Stimulated activated CD8-positive, alpha-beta memory T cell treated with anti-CD3 and anti-CD28 coated beads, Interleukin-7, amount 100 ng/mL, for 24 hours (primary cell): ENCODE measurements at places on chromosomes 16 and 17.

GRCh38 chr16:24009098-24009497 lies 173.3 kb downstream of the PRKCB start:
- DNase-seq: no peak

DNA sequence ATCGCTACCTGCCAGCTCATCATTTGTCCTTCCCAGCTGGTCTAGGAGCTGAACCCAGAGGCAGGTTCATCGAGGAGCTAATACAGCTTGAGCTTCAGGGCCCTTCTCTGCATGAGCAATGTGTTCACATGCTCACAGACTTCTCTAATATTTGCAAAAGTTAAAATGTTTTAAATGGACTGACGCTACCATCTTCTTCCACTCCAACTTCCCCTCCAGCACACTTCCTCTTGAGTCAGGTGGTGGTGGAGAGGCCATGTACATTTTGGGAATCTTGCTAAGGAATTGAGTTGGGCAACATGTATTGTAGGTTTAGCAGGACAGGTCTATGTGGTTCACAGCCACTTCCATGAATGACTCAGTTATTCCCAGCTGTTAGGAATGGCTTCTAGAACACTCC lies 21.6 kb upstream of the RHOT1 start:
- no peak for DNase-seq

GRCh38 chr16:86298758-86299134 lies 211.6 kb upstream of the FOXF1 start:
- DNase-seq: no peak

DNA sequence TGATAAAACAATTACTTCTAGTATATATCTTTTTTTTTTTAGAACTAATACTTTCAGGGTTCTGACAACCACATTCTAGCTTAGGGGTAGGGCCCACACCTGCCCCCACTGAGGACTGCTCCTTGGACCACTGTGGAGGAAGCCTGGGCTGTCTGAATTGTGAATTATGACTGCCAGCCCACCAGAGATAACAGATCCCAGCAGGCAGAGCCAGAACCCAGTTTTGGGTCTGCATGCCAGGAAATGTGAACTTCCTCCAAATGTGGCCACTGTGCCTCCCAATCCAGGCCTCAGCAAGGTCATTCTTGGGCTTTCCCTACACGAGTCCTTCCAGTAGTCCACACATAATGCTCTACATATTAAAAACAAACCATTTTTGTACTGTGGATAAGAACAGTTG lies 15.9 kb downstream of the VEZF1 start:
- no peak for DNase-seq

DNA sequence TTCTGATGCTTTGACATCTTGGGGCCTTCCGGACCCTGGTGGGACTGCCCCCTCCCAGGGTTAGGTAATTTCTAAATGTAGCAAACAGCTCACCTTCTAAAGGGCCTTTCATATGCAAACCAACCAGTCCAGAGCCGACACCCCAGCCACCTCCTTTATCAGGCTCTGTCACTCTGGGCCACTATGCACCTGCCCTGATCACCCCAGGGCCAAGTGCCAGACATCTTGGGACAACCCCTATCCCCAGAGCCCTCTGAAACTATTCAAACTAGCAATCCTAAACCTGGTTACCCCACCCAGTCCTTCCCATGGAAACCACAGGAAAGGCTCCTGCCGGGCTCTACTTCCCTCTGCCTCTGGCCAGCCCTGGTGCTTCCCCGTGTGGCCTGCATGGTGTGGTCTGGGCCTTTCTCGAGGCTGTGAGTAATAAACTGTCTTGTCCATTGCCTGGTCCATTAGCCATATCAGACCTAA lies 91.2 kb upstream of the TNRC6C start:
- no peak for DNase-seq

DNA sequence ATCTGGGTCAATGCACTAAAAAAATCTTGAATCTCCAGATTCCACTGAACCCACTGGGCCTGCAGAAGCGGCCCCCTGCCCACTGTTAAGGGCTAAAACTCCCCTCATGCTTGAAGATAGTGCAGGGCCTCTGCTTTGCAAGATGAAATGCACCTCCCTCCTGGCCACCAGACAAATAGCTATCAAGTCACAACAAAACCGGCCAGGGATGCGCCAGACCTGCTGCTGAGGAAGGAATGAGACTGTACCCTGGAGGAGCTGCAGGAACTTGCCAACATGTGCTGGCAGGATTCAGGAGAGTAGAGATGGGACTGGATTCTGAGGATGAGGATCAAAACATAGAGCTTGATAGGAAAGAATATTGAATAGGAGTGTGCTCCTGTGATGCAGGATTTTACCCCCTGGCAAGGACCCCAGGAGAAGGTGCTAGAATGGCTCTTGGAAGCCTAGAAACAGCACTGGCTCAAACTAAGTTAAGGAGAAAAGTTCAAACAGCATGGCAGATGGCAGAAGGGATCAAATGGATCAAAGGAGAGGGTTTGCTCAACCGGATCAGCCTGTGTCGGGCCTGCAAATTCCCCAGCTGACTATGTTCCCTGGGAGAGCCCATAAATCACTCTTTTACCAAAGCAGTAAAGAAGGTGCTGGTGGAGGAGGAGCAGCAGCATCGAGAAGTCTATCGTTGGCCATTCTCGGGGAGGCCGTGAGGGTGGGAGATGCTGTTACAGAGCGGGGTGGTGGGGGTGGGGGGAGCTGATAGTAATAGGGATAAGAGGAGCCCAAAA lies 27.2 kb upstream of the XYLT2 start:
- no peak for DNase-seq

- DNase-seq: no peak
These were observed 75.2 kb downstream of the COX10 start for GRCh38 chr17:14144508-14144907.

- DNase-seq: no peak
These were observed 235.2 kb upstream of the CDH5 start for GRCh38 chr16:66131156-66131807.

- DNase-seq: no peak
These were observed at the start of gene EME2 for GRCh38 chr16:1772362-1772907. EME2 (plus strand) TSS chr16:1772810; CDS start chr16:1773228, 418 bp downstream.

DNA sequence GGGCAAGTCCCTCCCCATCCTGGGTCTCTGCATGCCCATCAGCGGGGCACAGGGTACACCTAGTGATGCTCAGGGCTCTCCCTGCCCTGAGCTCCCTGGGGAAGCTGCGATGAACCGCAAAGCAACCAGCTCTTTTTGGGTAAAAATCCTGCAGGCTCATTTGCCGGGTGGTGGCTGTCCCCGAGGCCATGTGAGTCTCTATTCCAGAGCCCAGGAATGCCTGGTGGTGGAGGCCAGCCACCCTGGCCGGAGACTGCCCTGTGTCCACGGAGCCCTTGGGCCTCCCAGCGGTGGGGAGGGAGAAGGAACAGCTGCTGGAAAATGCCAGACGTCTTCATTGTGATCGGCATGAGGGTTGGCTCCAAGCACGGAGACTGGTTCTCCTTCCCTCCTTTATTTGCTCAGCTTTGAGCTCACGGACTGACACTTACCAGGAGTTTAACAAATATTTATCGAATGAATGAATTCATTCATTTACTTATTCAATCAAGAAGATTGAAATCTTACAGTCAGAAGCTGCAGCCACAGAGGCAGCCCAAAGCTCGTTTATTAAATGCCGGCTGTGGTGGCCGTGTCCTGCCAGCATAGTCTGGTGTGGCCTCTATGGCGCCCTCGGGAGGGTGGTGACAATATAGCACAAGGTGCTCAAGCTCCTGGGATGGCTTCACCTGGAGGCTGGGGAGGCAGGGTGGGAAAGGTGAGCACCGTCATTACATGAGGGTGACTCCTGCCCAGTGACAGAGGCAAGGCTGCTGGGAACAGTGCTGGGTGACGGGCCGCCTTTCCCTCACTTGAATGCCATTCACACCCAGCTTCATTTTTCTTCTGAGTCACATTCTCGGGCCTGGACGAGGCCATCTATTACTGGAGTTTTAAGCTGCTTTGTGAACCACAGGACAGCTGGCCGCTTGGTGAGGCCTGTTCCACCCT lies 31.1 kb upstream of the JPH3 start:
- DNase-seq: no peak

DNA sequence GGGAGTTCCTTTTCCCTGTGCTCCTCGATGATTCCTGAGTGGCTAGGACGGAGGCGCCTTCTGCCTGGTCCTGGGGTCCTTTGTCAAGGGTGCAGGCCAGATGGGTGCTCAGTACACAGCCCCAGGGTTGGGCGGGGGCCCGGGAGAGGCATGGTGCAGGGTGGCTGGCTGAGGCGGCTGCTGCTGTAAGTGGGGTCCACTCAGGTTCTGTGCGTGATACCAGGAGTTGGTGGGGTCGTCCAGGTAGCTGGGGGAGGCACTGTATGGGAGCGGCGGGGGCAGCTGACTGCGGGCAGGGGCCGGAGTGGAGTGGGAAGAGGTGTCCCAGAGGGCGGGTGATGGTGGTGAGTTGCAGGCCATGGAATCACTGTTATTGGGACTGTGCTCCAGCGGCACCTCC lies 3.6 kb downstream of the DLX3 start:
- no peak for DNase-seq

- no peak for DNase-seq
These were observed 27.2 kb upstream of the C16orf95 start for GRCh38 chr16:87344165-87344930.

DNA sequence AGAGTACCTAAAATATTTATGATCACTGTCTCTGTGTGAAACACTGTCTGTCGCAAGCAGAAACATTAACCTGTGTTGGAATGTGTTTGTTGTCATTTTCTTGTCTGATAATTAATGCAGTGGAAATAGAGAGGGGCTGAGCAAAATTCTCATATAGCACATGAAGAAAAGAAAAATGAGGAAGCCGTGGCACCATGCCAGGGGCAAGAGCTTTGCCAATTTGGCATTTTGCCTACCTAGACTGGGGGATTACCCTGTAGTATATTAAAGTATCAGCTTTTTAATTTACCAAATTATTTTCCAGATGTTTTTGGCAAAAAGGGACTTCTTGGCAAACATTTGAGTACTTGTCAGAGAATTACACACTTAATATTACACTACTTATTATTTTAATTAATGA lies 1326.6 kb upstream of the GOT2 start:
- no peak for DNase-seq

- no peak for DNase-seq
These were observed 16.0 kb upstream of the SCNN1B start for GRCh38 chr16:23286131-23286532.

GRCh38 chr16:64074706-64075105 lies 1047.2 kb downstream of the CDH11 start:
- no peak for DNase-seq

GRCh38 chr16:17723531-17724134 lies 252.9 kb upstream of the XYLT1 start:
- DNase-seq: no peak

DNA sequence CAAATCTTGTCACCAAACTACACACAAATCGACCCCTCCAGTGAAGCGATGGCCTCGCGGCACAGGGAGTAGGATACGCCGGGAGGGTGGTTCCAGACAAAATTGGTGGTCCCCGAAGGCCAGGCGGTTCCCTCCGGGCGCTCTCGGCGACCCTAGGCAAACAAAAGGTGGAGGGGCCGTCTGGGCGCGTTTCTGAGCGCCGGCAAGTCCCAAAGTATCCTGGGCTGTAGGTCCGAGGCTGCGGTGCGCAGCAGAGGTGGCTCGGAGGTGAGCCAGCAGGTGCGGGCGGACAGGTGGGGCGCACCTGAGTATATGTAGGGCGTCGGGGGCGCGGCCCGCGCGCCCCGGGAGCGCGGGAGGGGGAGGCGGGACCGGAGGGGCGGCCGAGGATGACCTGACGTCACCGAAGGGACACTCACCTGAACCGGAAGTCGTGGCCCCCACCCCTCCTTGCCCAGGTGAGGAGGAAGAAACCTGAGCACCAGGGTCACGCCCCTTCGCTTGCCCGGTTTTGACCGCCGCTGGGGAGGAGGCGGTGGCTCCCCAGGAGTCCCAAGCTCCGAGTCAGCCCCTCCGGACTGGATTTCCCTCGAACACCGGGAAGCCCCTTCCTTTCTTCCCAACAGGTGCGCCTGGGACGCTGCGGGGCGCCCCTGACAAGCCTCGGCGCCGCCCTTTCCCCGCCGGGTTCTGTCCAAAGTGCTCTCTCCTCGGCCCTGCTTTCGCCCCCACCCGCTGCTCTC lies at the start of gene CLDN7:
CLDN7 (minus strand) TSS at position 287 of the 743 bp plus-strand sequence. CDS start 435 bp downstream, outside the sequence.
- no peak for DNase-seq

DNA sequence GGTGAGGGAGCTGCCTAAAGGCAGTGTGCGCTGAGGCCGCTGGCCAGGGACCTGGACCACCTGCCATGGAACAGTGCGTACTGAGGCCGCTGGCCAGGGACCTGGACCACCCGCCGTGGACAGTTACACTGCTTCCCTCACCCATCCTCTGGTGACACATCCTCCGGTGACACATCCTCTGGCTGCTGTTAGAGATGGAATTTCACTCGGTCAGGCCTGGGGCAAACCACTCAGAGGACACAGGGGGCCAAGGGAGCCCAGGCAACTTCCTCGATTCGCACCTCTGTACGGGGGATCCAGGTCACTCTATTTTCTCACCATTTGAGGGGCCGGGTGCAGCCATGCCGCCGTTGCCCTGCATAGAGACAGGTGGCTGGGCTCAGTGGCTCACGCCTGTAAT lies 32.4 kb upstream of the RPTOR start:
- DNase-seq: no peak

- DNase-seq: no peak
These were observed 2.2 kb downstream of the MAPK8IP3 start for GRCh38 chr16:1708083-1708767.

DNA sequence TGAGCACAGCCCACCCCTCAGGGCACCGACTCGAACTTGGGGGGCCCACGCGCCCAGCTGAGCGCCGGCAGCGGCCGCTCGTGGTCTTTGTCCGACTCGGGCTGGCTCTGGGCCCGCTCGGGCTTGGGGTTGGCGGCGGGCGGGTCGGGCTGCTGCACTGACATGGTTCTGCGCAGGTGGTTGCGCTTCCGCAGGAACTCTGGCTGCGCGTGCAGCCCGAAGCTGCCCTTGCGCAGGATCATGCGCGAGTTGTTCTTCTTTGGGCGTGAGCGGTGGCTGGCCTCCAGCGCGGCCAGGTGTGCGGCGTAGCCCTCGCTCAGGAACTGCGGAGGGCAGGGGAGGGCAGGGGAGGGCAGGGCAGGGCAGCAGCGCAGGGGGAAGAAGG lies 11.1 kb downstream of the PIMREG start:
- DNase-seq: no peak

DNA sequence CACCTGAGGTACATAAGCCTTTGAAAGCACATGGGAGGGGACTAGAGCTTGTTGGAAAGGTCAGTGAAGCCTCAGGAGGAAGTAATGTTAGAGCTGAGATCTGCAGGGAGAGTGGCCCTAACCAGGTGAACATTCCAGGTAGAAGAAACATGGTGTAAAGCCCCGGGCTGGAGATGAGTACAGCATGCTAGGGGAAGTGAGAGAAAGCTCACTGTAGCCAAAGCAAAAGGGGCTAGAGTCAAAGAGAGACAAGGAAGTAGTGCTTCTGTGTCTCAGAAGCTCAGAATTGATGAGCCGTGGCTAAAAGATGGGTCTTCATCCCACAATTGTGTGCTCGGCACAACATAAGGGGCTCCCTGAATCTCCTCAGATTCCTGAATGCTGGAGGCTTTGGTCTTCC lies 481.8 kb downstream of the XYLT1 start:
- no peak for DNase-seq

- DNase-seq: no peak
These were observed 56.4 kb upstream of the TOM1L1 start for GRCh38 chr17:54844233-54844632.

DNA sequence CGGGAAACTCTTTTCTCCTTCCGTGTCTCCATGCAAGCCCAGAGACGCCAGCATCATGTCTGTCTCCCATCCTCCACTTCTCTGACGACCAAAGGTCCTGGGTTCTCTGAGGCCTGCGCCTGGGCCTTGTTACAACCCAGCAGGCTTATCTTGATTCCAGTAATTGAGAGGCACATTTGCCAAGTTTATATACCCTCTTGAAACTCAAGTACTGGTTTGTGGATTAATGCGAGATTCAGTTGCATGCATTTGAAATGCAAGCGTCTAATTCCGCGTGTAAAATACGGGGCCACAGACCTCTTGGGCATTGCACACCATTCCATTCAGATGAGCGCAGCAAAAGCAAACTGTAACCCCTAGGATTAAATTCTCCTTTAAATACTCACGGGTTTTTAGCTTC lies 28.7 kb upstream of the CRISPLD2 start:
- DNase-seq: no peak
